H1 (cell line): ENCODE measurements at places on chromosomes 3 and 15. TPM values are rescaled to one million over a fixed set of nuclear protein-coding genes. Genes with fewer than 3 reads are reported as not detected.

Gene SPATA12
- total RNA-seq = 0.19 and 0.34 TPM in 2 replicates

Gene TMEM158
- 30.3 and 35.5 TPM in 2 replicates for total RNA-seq

Gene HIGD2B
- total RNA-seq = not detected in 2 replicates

Gene RPL14
- total RNA-seq = 2,341 and 2,363 TPM in 2 replicates

Gene EDC3
- 49.1 and 50.8 TPM in 2 replicates for total RNA-seq

Gene SEMA5B
- 19.9 and 22.4 TPM in 2 replicates for total RNA-seq

Gene LRRN1
- 199 TPM in 2 replicates for total RNA-seq

Gene ECT2
- total RNA-seq = 76.2 and 88.7 TPM in 2 replicates

Gene GPR171
- not detected in 2 replicates for total RNA-seq

Gene SPESP1
- not detected in 2 replicates for total RNA-seq

Gene ROBO2
- 2.0 and 2.9 TPM in 2 replicates for total RNA-seq

Gene KBTBD13
- not detected in 2 replicates for total RNA-seq

Gene SLC22A14
- total RNA-seq = not detected in 2 replicates

Gene RPP14
- total RNA-seq = 19.8 and 23.4 TPM in 2 replicates

Gene HAPLN3
- 76.2 and 80.9 TPM in 2 replicates for total RNA-seq

Gene CPLX3
- not detected in 2 replicates for total RNA-seq

Gene GOLGA6L10
- total RNA-seq = 3.7 and 4.0 TPM in 2 replicates

Gene AADAC
- total RNA-seq = not detected in 2 replicates

Gene TMEM89
- total RNA-seq = not detected in 2 replicates

Gene PLCH1
- 17.2 and 17.4 TPM in 2 replicates for total RNA-seq

Gene EXD1
- 0.54 TPM in 1 of 2 replicates, not detected in the other for total RNA-seq

Gene SERPINI2
- 0.25 and 0.26 TPM in 2 replicates for total RNA-seq

Gene ATP13A4
- not detected in 2 replicates for total RNA-seq

Gene GLDN
- total RNA-seq = 0.44 and 0.50 TPM in 2 replicates
